ENCODE measurements at places on chromosomes 16 and 17. TPM values are rescaled to one million over a fixed set of nuclear protein-coding genes. Genes with fewer than 3 reads are reported as not detected.

DNA sequence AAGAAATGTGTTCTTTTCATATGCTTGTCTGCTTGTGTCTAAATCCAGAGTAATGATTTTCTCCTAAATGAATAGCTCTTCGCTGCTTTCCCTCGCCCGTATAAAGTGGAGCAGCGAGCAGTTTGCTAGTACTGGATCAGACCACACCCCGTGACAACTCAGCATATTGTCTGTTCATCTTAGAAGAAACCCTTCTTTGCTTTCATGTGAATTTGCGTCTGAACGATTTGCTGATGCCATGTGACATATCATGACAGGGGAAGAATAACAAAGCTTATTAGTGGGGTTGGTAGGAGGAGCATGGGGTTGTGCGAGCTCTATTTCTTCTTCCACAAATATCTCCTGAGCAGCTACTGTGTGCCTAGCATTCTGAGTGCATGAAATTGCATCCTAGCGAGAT, 44.1 kb upstream of the CACNG4 start:
- H3K27me3 ChIP-seq, result peaks cover 34% of the 10 kb centered on the region
- no peak for DNase-seq

DNA sequence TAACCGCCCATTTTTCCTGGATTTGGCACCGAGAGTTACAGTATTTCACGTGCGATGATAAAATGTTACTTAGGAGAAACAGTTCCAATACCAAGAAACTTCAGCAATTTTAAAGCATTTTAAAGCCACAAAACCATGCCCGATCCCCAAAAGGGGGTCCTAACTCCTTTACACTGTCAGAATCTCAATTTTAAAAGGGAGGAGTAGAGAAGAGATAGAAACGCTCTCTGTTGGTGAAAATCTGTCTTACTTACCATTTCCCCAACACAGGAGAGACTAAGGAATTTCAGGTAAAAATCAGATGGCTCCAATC, 526 bp upstream of the RNASEK start:
- H3K27ac ChIP-seq, result peak overlapping the region; percentile 97
- peak overlapping the region; percentile 72 for H3K4me3 ChIP-seq
- H3K36me3 ChIP-seq, result peaks cover 6% of the 10 kb centered on the region
- H3K27me3 ChIP-seq, result no peaks in the 10 kb centered on the region
- H3K4me1 ChIP-seq, result peaks cover 3% of the 10 kb centered on the region
- no peak for DNase-seq

SPATA22 gene
- 0.28 TPM for total RNA-seq

FOXJ1 gene
- total RNA-seq, result not detected

KRTAP9-8 gene
- total RNA-seq, result not detected
